GM23248 (cell line): ENCODE measurements at places on chromosomes 5 and 9. TPM values are rescaled to one million over a fixed set of nuclear protein-coding genes. Genes with fewer than 3 reads are reported as not detected.
A peak's percentile ranks its signal among the peaks of the same experiment; 100 is the strongest.

- no peak overlapping the region for H3K27ac ChIP-seq
- H3K4me3 ChIP-seq, result no peak overlapping the region
- H3K4me1 ChIP-seq, result peaks cover 14% of the 10 kb centered on the region
- no peaks in the 10 kb centered on the region for H3K27me3 ChIP-seq
Observed at GRCh38 chr5:10424124-10424731, 17.5 kb upstream of the ROPN1L start.

DNA sequence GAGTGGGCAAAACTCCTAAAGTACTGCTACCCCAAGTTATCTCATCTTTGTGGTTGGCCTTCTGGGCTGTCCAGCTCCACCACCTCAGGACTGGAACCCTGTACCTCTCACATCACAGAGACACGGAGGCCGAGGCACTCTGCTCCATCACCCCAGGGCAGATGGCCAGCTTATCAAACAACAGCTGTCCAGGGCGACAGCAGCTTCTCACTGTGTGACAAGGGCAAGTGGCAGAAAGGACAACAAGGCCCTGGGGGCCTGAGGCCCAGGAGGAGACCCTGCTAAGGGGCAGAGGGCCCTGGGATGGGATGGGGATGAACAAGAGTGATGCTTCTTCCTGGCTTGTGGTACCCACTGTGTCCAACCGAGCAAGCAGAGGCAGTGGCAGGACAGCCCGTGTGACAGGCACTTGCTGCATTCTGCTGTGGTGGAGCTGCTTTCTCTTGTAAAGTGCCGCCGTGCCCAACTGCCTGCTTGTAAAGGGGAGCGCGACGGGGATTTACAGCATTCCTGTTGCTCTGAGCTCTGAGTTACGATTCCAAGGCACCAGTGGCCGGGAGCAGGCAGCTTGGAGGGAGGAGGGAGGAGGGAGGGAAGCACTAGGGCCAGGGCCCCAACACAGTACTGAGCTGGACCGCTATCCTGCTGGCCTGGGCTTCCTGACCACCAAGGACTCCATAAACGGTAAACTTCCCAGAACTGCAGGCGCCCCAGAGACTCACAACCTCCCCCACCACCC lies 71.2 kb downstream of the SHB start:
- H3K27ac ChIP-seq, result no peak overlapping the region
- H3K36me3 ChIP-seq, result no peaks in the 10 kb centered on the region
- H3K4me3 ChIP-seq, result no peak overlapping the region
- peaks cover 32% of the 10 kb centered on the region for H3K4me1 ChIP-seq
- H3K27me3 ChIP-seq, result no peaks in the 10 kb centered on the region

GRCh38 chr5:11557063-11557462 lies 347.2 kb downstream of the CTNND2 start:
- no peaks in the 10 kb centered on the region for H3K4me1 ChIP-seq
- no peak overlapping the region for H3K27ac ChIP-seq
- DNase-seq, result no peak
- no peaks in the 10 kb centered on the region for H3K27me3 ChIP-seq
- H3K36me3 ChIP-seq, result no peaks in the 10 kb centered on the region

DNA sequence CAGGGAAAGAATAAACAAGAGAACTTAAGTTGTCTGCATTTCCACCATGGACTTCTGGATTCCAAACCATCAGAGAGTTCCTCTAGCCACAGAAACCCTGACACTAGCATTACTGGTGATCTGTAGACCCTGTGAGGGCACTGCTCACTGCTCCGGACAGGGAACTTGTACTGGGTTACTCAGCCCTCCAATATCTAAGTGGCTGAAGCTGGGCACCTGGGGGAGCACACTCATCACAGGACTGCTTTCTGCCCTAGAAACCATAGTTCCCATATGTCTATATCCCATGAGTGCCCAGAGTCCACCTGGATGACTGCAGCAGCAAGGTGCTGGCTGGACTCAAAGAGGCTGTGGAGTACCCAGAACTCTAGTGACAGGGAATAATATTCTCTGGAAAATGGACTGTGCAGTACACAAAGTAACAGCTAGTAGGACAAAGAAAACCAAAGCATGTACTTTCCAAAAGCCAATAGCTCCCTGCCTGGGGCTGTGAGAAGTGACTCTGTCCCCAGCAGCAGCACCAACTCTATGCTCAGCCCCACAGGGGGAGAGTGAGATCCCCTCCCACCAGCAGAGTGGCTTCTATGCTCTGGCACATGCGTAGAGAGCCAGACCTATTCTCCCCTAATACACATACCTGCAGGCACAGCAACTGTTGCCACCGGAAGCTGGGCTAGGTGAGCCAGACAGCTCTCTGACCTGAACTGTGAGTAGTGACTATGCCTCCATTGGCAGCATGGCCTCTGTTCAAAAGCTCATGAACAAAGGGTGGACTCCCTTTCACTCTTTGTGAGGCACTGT lies 472.9 kb upstream of the FTMT start:
- H3K4me3 ChIP-seq, result no peak overlapping the region
- H3K27me3 ChIP-seq, result no peaks in the 10 kb centered on the region
- no peaks in the 10 kb centered on the region for H3K36me3 ChIP-seq
- H3K4me1 ChIP-seq, result no peaks in the 10 kb centered on the region
- no peak for DNase-seq
- no peak overlapping the region for H3K27ac ChIP-seq

DNA sequence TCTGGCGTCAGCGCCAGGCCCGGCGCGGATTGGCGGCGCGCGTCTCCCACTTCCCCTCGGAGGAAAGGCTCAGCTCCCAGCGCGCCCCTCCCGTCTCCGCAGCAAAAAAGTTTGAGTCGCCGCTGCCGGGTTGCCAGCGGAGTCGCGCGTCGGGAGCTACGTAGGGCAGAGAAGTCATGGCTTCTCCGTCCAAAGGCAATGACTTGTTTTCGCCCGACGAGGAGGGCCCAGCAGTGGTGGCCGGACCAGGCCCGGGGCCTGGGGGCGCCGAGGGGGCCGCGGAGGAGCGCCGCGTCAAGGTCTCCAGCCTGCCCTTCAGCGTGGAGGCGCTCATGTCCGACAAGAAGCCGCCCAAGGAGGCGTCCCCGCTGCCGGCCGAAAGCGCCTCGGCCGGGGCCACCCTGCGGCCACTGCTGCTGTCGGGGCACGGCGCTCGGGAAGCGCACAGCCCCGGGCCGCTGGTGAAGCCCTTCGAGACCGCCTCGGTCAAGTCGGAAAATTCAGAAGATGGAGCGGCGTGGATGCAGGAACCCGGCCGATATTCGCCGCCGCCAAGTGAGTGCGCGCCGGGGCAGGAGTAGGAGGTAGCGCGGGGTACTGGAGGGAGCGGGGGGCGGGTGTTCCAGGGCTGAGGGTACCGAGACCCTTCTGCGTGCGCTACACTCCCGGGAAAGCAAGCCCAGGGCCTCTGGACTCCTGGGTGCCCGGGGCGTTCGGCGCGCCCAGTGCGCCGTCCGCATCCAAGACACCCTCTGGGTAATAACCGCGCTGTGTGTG lies at the start of gene MSX2:
MSX2 (plus strand) TSS at position 99 of the 777 bp plus-strand sequence; CDS start at position 177, 78 bp downstream.
- no peaks in the 10 kb centered on the region for H3K36me3 ChIP-seq
- H3K4me3 ChIP-seq, result peak within 1 kb of the TSS; percentile 73
- DNase-seq, result peak; percentile 97
- H3K27ac ChIP-seq, result peak within 1 kb of the TSS; percentile 29
- H3K27me3 ChIP-seq, result peaks cover 37% of the 10 kb centered on the region
- H3K4me1 ChIP-seq, result no peaks in the 10 kb centered on the region

- H3K36me3 ChIP-seq, result no peaks in the 10 kb centered on the region
- H3K4me3 ChIP-seq, result no peak overlapping the region
- peaks cover 31% of the 10 kb centered on the region for H3K4me1 ChIP-seq
Observed at GRCh38 chr5:173925449-173926071, 37.4 kb downstream of the CPEB4 start.

GRCh38 chr9:135347461-135347860 lies 132.1 kb upstream of the PPP1R26 start:
- peak; percentile 45 for DNase-seq
- H3K4me3 ChIP-seq, result no peak overlapping the region
- H3K4me1 ChIP-seq, result no peaks in the 10 kb centered on the region
- H3K36me3 ChIP-seq, result no peaks in the 10 kb centered on the region
- no peak overlapping the region for H3K27ac ChIP-seq

DNA sequence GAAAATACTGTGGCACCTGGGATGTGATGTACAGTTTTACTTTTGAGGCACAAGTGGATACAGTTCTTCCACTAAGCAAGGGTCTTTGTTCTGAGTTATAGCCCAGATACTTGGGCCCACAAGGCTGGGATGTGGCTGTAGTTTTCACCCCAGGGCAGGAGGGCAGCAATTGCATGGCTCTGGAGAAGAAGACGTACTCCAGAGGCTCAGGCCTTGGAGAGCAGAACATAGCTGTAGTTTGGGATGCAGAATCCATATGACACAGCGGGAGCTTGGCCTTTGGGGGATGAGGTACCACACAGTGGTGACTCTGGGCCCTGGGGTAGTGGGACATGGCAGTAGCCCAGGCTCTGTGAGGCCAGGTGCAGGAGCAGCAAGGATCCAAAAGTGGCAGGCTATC lies 110.8 kb upstream of the FSTL4 start:
- no peak overlapping the region for H3K4me3 ChIP-seq
- H3K27ac ChIP-seq, result no peak overlapping the region
- DNase-seq, result no peak
- no peaks in the 10 kb centered on the region for H3K36me3 ChIP-seq
- no peaks in the 10 kb centered on the region for H3K4me1 ChIP-seq
- no peaks in the 10 kb centered on the region; the same call in 1 of the 2 replicates for H3K27me3 ChIP-seq

DNA sequence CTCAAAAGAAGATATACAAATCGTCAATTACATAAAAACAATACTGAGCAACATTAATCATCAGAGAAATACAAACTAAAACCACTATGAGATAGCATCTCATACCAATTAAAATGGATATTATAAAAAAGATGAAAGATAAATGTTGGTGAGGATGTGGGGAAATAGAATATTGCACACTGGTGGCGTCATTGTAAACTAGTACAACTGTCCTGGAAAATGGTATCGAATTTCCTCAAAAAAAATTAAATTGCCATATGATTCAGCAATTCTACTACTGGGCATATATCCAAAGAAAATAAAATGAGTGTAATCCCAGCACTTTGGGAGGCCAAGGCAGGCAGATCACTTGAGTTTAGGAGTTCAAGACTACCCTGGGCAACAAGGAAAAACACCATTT lies 326.0 kb upstream of the FTMT start:
- H3K4me3 ChIP-seq, result no peak overlapping the region
- no peak for DNase-seq
- H3K27ac ChIP-seq, result no peak overlapping the region
- no peaks in the 10 kb centered on the region for H3K27me3 ChIP-seq
- H3K36me3 ChIP-seq, result no peaks in the 10 kb centered on the region

DNA sequence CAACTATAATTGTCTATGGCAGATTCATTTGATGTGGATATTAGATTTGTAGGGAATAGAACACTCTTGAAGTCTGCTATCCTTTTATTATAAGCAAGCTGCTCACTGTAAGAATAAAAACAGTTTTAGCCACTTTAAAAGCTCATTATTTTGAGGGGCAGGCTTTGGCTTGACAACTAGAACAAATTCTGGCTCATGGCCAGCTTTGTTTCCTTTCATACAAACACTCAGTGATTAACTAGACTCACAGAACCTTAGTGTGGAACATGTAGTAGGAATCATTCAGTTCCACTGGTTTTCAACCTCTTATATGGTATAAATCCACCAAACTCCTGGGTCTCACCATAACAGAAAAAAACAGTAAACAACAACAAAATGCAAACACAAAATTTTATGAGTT lies 27.4 kb upstream of the CEP120 start:
- H3K36me3 ChIP-seq, result no peaks in the 10 kb centered on the region
- no peaks in the 10 kb centered on the region for H3K27me3 ChIP-seq
- peak; percentile 7 for DNase-seq
- H3K27ac ChIP-seq, result no peak overlapping the region

GRCh38 chr5:125149527-125149926 lies 403.1 kb upstream of the ZNF608 start:
- no peak overlapping the region for H3K4me3 ChIP-seq
- no peaks in the 10 kb centered on the region for H3K36me3 ChIP-seq
- H3K27me3 ChIP-seq, result no peaks in the 10 kb centered on the region; the same call in 1 of the 2 replicates
- H3K4me1 ChIP-seq, result no peaks in the 10 kb centered on the region
- no peak for DNase-seq
- H3K27ac ChIP-seq, result no peak overlapping the region

DNA sequence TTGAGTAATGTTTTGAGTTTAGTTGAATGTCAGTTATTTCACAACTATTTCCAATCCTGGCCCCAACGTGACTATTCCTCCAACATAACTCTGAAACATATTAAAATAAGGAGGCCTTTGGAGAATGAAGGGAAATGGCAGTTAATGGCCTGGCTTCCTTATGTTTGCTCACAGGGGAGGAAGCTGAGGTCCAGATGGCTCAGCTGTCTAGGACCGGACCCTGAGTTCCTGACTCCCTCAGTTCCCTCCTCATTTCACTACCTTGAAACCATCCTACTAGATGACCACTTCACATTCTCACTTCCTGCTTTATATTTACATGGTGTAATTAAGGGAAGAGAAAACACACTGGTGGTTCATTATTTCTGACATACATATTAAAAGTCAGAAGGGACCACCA lies 6.6 kb downstream of the OTULINL start:
- no peak overlapping the region for H3K4me3 ChIP-seq
- peaks cover 58% of the 10 kb centered on the region for H3K27me3 ChIP-seq
- no peak overlapping the region for H3K27ac ChIP-seq
- DNase-seq, result no peak

GRCh38 chr5:157862183-157862851 lies 3.4 kb upstream of the CLINT1 start:
- peaks cover 4% of the 10 kb centered on the region for H3K4me1 ChIP-seq
- H3K27ac ChIP-seq, result no peak overlapping the region
- DNase-seq, result no peak
- no peaks in the 10 kb centered on the region for H3K27me3 ChIP-seq
- no peaks in the 10 kb centered on the region for H3K36me3 ChIP-seq

The WDR31 gene
- 0.97 and 1.0 TPM in 2 replicates for total RNA-seq

The TAS2R1 gene
- total RNA-seq, result not detected in 2 replicates

The PCDHA5 gene
- not detected in 2 replicates for total RNA-seq

The PALM2AKAP2 gene
- total RNA-seq, result 12.5 and 13.1 TPM in 2 replicates

The S1PR3 gene
- total RNA-seq, result 15.8 and 16.9 TPM in 2 replicates

The HACD4 gene
- 4.7 and 7.5 TPM in 2 replicates for total RNA-seq

The CFAP90 gene
- total RNA-seq, result 0.32 TPM in 1 of 2 replicates, not detected in the other

The MCTP1 gene
- total RNA-seq, result not detected in 2 replicates

The CRHBP gene
- not detected in 2 replicates for total RNA-seq
